Activated T-helper 1 cell treated with anti-CD3 and anti-CD28 coated beads, Interleukin-12 subunit alpha, Interleukin-12 subunit beta, Interleukin-2, Interleukin-4 antibody, amounts not matched to agents 30 ng/mL and 10 ng/mL and 1 ng/mL, durations not matched to agents 14 hours and 24 hours and 36 hours (primary cell): ENCODE measurements at places on chromosomes 1 and 21. TPM values are rescaled to one million over a fixed set of nuclear protein-coding genes. Genes with fewer than 3 reads are reported as not detected.

DNA sequence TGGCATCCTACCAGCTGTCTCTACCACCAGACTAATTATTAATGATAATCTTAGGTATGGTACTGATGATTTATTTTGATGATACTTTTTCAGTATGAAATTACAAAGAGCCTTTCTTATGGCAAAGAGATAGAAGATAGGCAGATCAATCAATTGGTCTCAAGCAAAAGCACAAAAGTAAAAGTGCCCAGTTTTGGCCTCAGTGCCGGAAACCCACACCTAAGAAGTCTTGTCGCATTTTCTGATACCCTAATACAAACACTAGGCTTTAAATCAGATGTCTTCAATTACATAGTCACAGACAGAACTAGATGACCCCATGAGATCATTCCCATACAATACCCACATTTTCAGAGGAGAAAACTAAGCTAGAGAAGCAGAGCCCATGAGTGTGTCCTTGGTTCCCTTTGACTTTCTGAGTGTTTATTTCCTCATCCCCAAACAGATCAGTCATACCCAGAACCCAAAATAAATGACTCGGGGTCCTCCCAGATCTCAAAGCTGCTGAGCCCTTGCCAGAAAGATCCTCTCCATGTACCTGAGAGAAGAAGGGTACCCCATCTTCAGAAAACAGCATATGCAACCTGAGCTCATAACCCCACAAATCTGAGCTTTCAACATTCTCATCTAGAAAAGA, 7.7 kb downstream of the ITPKB start:
- H3K27me3 ChIP-seq, result peaks cover 1% of the 10 kb centered on the region
- peaks cover 95% of the 10 kb centered on the region for H3K4me1 ChIP-seq
- H3K36me3 ChIP-seq, result peaks cover 73% of the 10 kb centered on the region
- peak overlapping the region; percentile 79 for H3K27ac ChIP-seq

Gene ASTN1
- total RNA-seq, result not detected in 2 replicates

DNA sequence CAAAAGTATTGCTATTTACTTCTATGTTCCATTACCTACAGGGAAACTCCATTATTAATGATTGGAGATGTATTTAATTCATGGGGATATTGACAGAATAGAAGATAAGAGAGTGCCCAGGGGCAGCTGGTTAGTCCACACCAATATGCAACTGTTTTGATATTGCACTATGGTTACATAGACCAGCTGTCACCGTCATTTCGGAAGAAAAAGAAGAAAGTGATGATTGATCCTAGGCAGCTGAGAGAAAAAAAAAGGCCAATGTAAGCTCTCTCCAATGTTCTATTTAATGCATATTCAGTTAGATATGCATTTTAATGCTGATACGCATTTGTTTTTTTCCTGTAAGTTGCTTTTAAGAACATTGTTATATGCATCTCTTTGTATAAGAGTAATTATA, 1367.2 kb downstream of the KCNT2 start:
- H3K4me3 ChIP-seq, result no peak overlapping the region
- H3K36me3 ChIP-seq, result no peaks in the 10 kb centered on the region
- H3K27ac ChIP-seq, result no peak overlapping the region
- no peaks in the 10 kb centered on the region for H3K4me1 ChIP-seq
- DNase-seq, result no peak
- H3K27me3 ChIP-seq, result no peaks in the 10 kb centered on the region

GRCh38 chr1:95572002-95572401, 338.0 kb downstream of the RWDD3 start:
- no peak for DNase-seq
- H3K4me1 ChIP-seq, result no peaks in the 10 kb centered on the region
- H3K4me3 ChIP-seq, result no peak overlapping the region
- no peak overlapping the region for H3K27ac ChIP-seq

Gene GREM2
- 0.05 TPM in 2 replicates for total RNA-seq

- H3K27me3 ChIP-seq, result no peaks in the 10 kb centered on the region
- peaks cover 17% of the 10 kb centered on the region for H3K4me1 ChIP-seq
- DNase-seq, result no peak
- H3K4me3 ChIP-seq, result no peak overlapping the region
These were observed 27.6 kb downstream of the NUP133 start for GRCh38 chr1:229480495-229480894.

GRCh38 chr1:247113733-247114271, 9.6 kb upstream of the ZNF669 start:
- peaks cover 3% of the 10 kb centered on the region for H3K36me3 ChIP-seq
- no peak overlapping the region for H3K27ac ChIP-seq
- H3K27me3 ChIP-seq, result peaks cover 29% of the 10 kb centered on the region

DNA sequence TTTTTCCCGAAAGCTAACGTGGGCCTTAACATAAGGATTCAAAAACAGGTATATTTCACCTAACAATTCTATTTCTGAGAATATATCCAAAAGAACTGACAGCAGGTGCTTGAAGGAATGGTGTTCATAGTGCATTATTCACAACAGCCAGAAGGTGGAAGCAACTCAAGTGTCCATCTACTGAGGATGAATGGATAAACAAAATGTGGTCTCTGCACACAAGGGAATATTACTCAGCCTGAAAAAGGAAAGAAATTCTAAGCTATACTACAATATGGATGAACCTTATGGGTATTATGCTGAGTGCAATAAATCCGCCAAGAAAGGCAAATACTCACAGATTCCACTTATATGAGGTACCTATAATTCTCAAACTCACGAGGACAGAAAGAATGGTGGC, 6.1 kb upstream of the RIPPLY3 start:
- no peak for DNase-seq
- H3K4me1 ChIP-seq, result peaks cover 9% of the 10 kb centered on the region
- H3K27me3 ChIP-seq, result peaks cover 7% of the 10 kb centered on the region
- no peaks in the 10 kb centered on the region for H3K36me3 ChIP-seq
- H3K27ac ChIP-seq, result no peak overlapping the region
- no peak overlapping the region for H3K4me3 ChIP-seq

GRCh38 chr1:94755675-94756074, 64.5 kb upstream of the SLC44A3 start:
- H3K27me3 ChIP-seq, result peaks cover 9% of the 10 kb centered on the region
- H3K27ac ChIP-seq, result no peak overlapping the region
- no peak for DNase-seq
- peaks cover 9% of the 10 kb centered on the region for H3K4me1 ChIP-seq
- no peak overlapping the region for H3K4me3 ChIP-seq

Gene ACADM
- 53.2 and 54.8 TPM in 2 replicates for total RNA-seq

DNA sequence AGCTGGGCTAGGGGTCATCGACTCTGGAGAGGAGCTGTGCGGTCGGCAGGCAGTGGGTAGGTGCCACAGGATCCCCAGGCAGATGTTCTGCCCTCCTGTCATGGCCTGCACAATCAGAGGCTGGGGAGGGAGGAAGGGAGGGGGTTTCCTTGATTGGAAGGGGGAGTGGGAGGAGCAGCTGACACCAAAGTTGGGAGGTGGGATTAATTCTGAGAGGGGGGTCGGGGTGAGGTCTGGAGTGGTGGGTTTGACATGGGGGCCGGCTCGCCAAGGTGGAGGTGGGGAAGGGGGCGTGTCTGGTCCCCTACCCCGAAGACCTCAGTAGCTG, 651 bp upstream of the HPCA start:
- H3K27me3 ChIP-seq, result peaks cover 56% of the 10 kb centered on the region
- DNase-seq, result no peak
- H3K27ac ChIP-seq, result no peak overlapping the region
- peaks cover 4% of the 10 kb centered on the region for H3K4me1 ChIP-seq
- peaks cover 1% of the 10 kb centered on the region for H3K36me3 ChIP-seq

- H3K27ac ChIP-seq, result no peak overlapping the region
- DNase-seq, result no peak
- no peaks in the 10 kb centered on the region for H3K27me3 ChIP-seq
- H3K4me3 ChIP-seq, result no peak overlapping the region
These were observed 9.7 kb downstream of the MX1 start for GRCh38 chr21:41435706-41436105.

DNA sequence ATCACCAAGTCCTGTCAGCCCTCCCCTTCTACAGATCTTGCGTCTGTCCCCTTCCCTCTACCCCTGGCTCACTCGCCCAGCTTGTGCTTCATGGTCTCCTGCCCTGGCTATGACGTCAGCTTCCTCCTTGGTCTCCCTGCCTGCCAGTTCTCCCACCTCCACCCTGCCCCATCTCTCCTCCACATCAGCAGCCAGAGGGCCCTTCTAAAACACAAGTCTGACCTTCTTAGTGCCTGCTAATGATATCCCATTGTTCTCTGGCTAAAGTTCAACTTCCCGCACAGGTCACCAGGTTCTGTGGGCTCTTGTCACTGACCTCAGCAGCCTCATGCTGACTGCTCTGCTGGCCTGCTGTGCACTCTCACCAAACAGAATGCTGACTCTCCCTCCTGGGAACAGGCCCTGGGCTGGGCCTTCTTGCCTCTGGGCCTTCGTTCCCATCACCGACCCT, 24.7 kb upstream of the MYCL start:
- no peak for DNase-seq
- no peak overlapping the region for H3K4me3 ChIP-seq
- H3K4me1 ChIP-seq, result no peaks in the 10 kb centered on the region
- H3K36me3 ChIP-seq, result no peaks in the 10 kb centered on the region
- peaks cover 3% of the 10 kb centered on the region for H3K27me3 ChIP-seq

- DNase-seq, result no peak
- peak overlapping the region; percentile 98 for H3K27ac ChIP-seq
- peaks cover 14% of the 10 kb centered on the region for H3K36me3 ChIP-seq
These were observed 20.1 kb upstream of the ADAR start for GRCh38 chr1:154628121-154628405.

DNA sequence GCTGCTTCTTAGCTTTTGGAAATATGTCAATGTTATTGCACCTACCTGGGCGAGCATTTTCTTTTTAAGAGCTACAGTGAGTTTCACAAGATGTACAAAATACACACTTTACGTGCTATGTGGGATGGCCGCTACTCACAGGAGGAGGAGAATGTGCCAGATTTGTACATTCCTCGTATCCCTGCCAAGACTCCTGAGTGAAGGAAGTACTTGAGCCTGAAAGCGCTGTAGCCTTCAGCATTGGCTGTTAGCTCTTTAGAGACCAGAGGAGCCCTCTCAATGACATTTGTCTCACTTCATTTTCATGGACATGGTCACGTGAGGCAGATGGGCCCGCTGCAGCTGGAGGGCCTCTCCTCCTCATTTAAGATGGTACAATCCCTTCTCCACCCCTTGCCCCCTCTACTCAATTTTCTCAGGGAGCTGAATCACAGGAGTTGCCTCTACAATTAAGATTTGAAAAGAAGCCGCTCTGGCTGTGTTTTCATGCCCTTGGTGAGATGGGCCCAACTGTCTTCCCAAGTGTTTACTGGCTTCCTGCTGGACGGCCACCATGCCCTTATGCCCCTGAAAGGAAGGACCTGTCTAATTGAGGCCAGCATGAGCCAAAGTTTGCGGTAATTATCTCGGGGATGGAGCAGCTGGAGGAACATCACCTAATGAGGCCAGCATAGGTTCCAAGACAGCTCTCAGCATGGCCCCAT, 442.6 kb downstream of the PRDM2 start:
- no peak overlapping the region for H3K27ac ChIP-seq
- no peaks in the 10 kb centered on the region for H3K4me1 ChIP-seq
- H3K4me3 ChIP-seq, result no peak overlapping the region
- H3K36me3 ChIP-seq, result no peaks in the 10 kb centered on the region

- H3K4me1 ChIP-seq, result no peaks in the 10 kb centered on the region
- no peak overlapping the region for H3K4me3 ChIP-seq
- H3K27me3 ChIP-seq, result no peaks in the 10 kb centered on the region
- no peak for DNase-seq
These were observed 656.4 kb upstream of the ADGRL2 start for GRCh38 chr1:81144240-81144825.

GRCh38 chr1:19401535-19401889, 83.8 kb downstream of the CAPZB start:
- H3K36me3 ChIP-seq, result peaks cover 5% of the 10 kb centered on the region
- no peak overlapping the region for H3K4me3 ChIP-seq
- H3K4me1 ChIP-seq, result peaks cover 35% of the 10 kb centered on the region
- H3K27ac ChIP-seq, result no peak overlapping the region
- no peak for DNase-seq

DNA sequence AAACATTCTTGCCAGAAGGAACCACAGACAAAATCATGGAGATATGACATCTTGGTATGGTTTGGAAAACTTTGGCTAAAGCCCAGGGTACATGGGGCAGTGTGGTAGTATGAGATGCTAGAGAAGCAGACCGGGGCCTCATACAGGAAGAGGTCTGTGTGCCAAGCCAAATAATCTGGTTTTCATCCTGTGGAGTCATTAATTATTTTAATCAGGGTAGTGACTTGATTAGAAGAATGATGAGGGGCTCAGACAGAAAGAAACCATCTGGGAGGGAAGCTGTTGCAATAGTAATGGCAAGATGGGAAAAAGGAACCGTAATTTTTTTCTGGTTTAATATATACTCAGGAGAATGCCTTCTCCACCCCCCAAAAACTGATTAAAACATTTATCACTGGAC, 318.0 kb downstream of the BRINP2 start:
- H3K4me1 ChIP-seq, result no peaks in the 10 kb centered on the region
- DNase-seq, result no peak
- H3K4me3 ChIP-seq, result no peak overlapping the region
- H3K27ac ChIP-seq, result no peak overlapping the region

GRCh38 chr1:14739082-14739832, 140.8 kb downstream of the KAZN start:
- no peak overlapping the region for H3K4me3 ChIP-seq
- H3K27me3 ChIP-seq, result peaks cover 11% of the 10 kb centered on the region
- H3K36me3 ChIP-seq, result no peaks in the 10 kb centered on the region
- H3K27ac ChIP-seq, result no peak overlapping the region
- no peaks in the 10 kb centered on the region for H3K4me1 ChIP-seq
- no peak for DNase-seq

Gene IRF6
- 0.16 and 0.17 TPM in 2 replicates for total RNA-seq

DNA sequence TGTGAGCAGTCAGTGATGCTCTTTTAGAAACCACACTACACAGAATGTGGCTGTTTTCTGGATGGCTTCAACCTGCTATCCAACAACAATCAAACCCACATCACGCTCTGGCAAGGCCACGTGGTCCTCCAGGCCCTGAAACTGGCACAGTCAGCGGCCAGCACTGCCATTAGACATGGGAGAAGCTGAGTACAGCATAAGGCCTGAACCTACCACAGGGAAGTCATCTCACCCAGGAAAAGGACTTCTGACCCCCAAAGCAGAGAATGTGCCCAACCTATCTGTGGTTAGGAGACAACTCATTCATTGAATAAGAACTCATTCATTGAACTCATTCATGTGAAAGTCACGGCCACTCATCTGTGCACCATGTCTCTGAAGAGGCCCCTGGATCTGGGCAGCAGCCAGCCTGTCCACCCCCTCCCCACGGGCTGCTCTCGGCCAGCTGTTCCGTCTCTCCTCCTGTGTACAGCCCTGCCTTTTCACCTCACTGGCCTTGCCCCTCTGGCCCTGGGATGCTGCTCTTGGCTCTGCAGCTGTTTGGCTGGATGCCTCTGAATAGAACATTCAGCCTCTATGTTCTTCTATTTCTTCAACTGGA, 41.1 kb downstream of the C1orf198 start:
- H3K36me3 ChIP-seq, result no peaks in the 10 kb centered on the region
- peaks cover 7% of the 10 kb centered on the region for H3K27me3 ChIP-seq
- no peak for DNase-seq

Gene KCNA2
- total RNA-seq, result 1.1 and 1.7 TPM in 2 replicates

DNA sequence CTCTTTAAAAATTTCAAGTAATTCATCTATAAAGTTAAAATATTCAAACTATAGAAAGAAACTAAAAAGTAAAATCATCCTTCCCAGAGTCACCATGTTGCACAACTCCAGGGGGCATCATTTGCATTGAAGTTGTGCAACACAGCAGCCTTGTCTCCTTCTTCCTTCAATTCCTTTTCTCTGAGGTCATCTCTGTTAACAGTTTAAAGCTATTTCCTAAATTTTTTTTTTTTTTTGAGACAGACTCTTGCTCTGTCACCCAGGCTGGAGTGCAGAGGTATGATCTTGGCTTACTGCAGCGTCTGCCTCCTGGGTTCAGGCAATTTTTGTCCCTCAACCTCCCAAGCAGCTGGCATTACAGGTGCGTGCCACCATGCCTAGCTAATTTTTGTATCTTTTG, 7.1 kb downstream of the RHBG start:
- H3K27ac ChIP-seq, result no peak overlapping the region
- no peak for DNase-seq
- H3K4me1 ChIP-seq, result no peaks in the 10 kb centered on the region
- H3K36me3 ChIP-seq, result no peaks in the 10 kb centered on the region
- H3K27me3 ChIP-seq, result peaks cover 34% of the 10 kb centered on the region
- H3K4me3 ChIP-seq, result no peak overlapping the region
